LHCN-M2 (cell line): ENCODE measurements at places on chromosomes 6 and 20. TPM values are rescaled to one million over a fixed set of nuclear protein-coding genes. Genes with fewer than 3 reads are reported as not detected.

Gene NOX3
- not detected in 2 replicates for total RNA-seq

Gene BPI
- total RNA-seq, result not detected in 2 replicates

GRCh38 chr6:28860581-28860980 is 63.2 kb downstream of the TRIM27 start:
- no peak for DNase-seq

Gene PROCR
- total RNA-seq, result 44.4 and 44.5 TPM in 2 replicates

Gene ZNF831
- total RNA-seq, result not detected in 2 replicates

DNA sequence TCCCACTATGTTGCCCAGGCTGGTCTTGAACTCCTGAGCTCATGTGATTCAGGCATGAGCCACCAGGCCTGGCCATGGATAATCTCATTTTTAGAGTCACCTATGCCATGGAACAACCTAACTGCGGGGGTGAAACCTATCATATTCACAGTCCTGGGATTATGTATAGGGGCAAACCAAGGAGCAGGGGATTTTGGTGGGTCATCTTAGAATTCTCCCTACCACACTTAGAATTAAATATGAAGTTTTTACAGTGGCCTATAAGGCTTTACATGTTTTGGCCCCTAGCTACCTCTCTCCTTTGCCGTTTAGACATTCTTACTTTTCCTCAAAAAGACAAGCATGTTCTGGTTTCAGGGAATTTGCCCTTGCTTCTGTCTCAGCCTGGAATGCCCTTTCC is 20.6 kb upstream of the VEGFA start:
- no peak for DNase-seq

DNA sequence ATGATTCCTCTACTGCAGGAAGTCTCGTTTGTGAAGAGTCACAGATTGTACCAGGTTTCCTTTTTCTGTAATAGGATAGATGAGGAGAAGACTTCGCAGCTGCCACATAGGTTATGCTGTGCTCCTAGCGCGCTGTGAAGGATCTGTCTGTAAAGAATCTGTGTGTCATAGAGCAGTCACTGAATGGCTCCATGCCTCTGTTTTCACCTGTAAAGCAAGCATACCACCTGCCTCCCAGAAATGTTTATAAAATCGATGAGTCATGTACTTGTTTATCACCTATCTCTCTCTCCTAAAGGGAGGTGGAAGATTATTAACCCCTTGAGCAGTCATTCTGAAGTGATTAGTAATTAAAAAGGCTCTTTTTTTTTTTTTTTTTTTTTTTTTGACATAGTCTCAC is 86.6 kb downstream of the TFAP2B start:
- DNase-seq, result no peak
